CD4-positive, alpha-beta T cell treated with Interferon gamma for 1 hour (primary cell): ENCODE measurements at places on chromosomes 6 and 20.

DNA sequence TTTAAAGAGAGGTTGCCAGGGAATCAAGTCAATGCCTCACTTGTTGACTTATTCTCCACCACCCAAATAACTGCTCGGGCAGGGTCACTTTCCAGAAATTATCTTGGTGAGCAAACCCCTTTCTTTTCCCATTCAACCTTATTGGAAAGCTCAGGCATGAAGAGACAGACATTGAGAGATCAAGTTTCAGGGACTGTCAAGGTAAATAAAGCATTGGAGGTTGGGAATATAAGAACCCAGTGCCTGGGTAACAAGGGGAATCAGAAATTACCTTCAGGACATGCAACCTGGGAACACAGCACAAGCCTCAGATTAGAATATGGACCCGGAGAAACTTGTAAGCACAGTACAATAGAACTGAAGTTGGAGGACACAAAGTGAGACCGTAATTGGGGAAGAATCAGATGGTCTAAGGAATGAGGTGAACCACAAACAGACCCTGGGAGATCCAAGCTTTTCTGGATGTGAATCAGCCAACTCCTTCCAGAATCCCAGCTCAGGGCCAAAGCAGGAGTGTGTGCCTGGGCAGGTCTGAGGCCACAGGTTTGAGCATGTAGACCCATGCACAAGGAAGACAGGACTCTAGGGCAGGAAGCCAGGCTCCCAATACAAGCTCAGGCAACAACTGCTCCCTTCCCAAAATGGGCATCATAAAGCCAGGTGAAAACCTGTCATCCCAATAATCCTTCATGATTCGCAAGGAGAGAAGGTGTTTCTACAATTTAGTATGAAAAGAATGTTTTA lies 512.8 kb downstream of the MAFB start:
- no peak for DNase-seq

- no peak for DNase-seq
These were observed 9.2 kb upstream of the CST2 start for GRCh38 chr20:23835716-23836115.

GRCh38 chr20:47799116-47799715 lies 13.9 kb upstream of the SULF2 start:
- no peak for DNase-seq

DNA sequence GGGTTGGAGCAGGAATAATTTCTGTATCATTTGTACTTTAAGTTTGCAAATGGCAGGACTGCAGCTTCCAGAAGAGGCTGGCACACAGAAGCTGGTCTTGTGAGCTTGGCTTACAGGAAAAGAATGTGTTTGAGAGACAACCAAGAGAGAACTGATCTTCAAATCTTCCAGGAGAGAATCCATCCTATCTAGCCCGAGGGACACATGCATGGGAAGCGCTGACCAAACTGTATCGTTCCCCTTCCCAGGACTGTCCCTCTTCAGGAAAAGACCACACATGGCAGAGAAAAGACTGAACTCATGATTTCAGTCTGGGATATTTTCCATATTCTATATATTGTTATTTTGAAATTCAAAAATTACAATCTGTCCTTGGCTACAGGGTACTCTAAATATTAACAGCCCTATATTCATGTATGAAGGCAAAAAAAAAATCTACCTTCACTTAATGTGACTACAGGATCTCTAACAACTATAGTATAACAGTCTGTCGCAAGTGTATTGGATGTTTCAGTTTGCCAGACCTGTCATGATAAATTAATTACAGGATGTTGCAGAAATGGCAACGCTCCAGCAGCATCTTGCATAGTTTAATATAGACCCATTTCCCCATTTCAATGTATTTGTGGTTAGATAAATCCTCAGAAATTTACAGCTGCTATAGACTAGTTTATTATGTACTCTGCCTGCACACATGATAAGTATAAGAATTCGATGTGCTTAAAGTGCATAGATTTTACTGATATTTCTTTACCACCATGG lies 99.4 kb downstream of the MYB start:
- DNase-seq = no peak

GRCh38 chr6:143322386-143322785 lies 128.1 kb downstream of the ADAT2 start:
- no peak for DNase-seq

- DNase-seq = no peak
These were observed 242.1 kb downstream of the MAFB start for GRCh38 chr20:40446888-40447287.

GRCh38 chr20:56358070-56358469 lies 704 bp upstream of the FAM210B start:
- no peak for DNase-seq
